Activated naive CD4-positive, alpha-beta T cell treated with anti-CD3 and anti-CD28 coated beads, Interleukin-2, amount 10 ng/mL, durations not matched to agents 7 days and 5 days (primary cell): ENCODE measurements at places on chromosomes 4 and X.

GRCh38 chr4:139955600-139955999 lies 198.4 kb downstream of the MAML3 start:
- DNase-seq: no peak

DNA sequence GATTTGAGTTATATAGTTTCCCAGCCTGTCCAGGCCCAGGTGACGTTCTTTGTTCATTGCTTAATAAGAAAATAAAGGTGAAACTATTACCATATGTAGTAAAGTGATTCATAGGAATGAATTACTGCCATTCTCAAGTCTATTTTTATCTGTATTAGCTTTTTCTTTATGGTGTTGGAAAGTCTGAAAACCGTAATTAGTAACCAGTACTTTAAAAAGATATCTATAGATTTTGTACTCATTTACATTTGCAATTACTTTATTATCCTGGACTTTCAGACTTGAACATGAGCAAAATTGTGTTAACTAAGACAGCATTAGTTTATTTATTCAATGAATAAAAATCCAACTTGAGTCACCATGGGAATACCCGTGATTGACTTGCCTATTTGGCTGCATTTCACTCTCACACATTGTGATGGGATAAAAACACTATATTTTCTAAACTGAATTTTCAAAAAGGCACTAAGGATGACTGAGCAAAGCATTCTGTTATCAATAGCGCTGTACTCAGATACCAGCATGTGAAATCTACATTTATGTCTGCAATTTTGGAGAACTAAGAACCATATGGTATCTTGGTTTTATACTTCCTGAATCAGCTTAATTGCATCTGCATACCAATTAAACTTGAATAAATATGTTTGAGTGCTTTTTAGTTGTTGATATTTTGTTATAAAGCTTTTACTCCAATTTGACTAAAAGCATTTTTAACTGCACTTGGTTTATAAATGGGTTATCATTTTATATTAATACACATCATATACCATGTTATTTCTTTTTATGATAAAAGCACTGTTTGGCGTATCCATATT lies 154.6 kb downstream of the CCSER1 start:
- no peak for DNase-seq

DNA sequence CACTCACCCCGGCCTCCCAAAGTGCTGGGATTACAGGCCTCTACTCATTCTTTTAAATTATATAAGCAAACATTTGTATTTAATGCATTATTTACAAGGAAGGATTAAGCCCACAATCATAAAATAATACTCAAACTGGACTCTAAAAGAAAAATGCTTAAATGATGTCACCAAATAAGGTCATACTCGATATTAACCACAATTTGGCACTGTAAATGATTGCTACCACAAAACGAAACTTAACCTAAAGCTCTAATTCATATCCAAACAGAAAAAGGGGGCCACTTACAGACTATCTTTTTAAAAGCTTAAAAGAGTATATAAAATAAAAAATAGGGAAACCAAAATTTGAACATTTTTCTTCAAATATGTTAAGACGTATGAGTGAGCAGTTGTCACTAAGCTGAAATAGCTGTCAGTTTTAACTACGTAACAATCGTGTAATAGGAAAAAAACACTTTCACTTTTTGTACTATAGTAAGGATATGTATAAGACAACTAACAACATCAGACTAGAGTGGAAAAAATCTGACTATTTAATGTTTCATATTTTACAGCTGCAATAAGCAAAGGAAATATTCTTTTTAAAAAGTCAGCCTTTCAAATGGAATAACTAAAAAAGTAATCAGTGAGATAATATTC lies 108.2 kb upstream of the GPR34 start:
- DNase-seq: no peak

DNA sequence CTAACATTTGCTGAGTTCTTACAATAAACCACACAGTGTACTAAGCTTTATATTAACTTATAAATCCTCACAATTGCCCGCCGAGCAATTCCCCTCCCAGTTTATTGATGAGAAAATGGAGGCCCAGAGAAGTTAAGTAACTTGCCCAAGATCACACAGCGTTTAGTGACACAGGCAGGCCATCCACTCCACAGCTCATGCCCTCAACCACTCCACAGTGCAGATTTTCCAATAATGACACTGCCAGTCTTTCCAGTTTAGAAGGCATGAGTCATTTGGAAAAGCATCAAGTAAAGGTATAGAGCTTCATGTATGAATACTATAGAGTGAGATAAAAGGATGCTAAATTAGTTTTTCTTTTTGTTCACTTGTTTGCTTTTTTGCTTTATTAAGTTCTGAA lies 208.5 kb downstream of the CAMK2D start:
- DNase-seq: no peak

DNA sequence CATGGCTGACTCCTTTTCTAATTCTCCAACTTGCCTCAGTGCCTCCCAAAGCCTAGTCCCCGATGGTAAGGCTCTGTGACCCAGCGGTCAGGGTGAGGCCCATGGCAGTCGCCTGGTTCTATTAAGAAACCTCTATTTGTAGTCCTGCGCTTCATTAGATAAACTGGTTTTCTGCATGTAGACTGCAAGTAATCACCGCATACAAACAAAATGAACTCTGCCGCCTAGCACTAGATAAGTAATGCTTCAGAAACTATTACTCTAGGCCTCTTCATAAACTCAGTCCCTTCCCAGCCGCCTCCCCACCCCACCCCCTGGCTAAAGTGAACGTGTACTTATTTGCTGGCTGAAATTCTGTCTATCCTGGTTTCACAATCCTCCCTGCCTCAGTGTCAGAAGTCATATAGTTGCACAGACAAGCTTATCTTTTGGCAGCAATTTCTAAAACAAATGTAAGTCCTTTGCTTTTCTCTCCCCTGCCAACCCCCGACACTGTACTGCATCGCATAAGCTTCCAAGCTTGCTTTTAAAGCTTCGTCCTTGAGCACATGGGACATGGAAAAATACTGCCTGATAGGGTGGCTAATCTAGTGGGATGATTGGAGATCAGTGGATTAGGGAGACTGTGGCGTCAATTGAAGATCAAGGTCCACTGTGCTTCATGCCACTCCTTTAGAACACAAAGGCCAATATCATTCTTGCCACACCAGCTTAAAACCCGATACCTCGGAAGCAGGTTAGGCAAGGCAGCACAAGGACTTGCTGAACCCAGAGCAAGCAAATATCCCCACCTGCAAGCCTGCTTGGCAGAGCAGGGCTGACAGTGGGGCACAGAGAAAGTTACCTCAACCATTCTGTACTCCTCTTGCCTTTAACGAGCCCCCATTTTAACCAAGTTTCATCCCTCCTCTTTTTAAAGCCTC lies 125.8 kb downstream of the IRF2 start:
- no peak for DNase-seq

- DNase-seq: no peak
Observed at GRCh38 chr4:88045021-88045420, 37.6 kb downstream of the PKD2 start.

DNA sequence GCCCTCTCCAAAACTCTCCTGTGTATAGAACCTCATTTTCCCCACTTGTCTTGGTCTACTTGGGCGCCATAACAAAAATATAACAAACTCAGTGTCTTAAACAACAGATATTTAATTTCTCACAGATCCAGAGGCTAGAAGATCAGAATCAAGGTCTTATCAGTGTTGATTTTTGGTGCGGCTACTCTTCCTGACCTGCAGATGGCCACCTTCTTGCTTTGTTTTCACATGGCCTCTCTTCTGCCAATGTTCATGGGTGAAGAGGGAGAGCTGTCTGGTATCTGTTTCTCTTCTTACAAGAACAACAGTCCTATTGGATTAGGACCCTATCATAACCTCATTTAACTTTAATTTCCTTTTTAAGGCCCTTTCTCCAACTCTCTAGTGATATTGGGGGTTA lies 177.3 kb downstream of the PABPC4L start:
- DNase-seq: no peak

DNA sequence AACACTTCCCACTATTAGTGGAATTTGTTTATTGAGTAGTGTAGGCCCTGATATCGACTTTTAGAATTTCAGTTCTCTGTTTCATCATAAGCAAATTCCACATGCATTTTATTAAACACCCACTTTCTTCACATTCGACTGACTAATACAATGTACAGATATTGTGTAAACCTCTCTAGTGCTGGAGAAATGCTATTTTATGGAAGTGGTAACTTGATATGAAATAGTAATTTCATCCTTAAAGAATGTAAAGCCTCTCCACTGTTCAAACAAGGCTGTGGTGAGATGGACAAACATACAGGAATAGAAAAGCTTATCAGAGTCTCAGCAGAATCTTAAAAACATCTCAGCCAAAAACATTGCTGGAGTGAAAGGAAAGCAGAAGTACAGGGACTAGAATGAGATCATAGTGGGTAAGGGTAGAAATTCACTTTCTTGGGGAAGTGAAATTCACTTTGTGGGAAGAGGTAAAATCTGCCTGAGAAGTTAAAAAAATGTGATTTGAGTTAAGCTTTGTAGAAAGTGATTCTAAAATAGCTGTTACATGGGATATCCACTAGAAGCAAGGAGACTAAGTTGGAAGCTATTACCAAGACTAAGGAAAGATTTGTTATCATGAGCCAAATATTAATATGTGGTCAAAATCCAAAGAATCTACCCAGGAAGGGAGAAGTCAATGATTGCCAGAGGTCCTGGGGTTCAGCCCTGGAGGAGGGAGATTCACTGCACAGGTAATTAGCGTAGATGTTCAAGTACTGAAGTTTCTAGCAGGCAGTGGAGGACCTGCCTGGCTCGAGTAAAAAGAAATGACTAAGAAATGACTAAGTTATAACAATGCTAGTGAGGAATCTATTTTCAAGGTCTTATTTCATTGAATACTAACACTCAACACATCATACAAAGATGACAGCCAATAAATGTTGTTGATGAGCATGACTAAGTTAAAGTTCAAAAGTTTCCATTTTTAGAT lies 398.3 kb upstream of the FAM47C start:
- no peak for DNase-seq

GRCh38 chr4:67765928-67766327 lies 11.7 kb upstream of the GNRHR start:
- no peak for DNase-seq

GRCh38 chrX:23999671-24000070 lies 27.3 kb downstream of the KLHL15 start:
- no peak for DNase-seq

GRCh38 chr4:188002751-188003150 lies 7.2 kb downstream of the ZFP42 start:
- no peak for DNase-seq

DNA sequence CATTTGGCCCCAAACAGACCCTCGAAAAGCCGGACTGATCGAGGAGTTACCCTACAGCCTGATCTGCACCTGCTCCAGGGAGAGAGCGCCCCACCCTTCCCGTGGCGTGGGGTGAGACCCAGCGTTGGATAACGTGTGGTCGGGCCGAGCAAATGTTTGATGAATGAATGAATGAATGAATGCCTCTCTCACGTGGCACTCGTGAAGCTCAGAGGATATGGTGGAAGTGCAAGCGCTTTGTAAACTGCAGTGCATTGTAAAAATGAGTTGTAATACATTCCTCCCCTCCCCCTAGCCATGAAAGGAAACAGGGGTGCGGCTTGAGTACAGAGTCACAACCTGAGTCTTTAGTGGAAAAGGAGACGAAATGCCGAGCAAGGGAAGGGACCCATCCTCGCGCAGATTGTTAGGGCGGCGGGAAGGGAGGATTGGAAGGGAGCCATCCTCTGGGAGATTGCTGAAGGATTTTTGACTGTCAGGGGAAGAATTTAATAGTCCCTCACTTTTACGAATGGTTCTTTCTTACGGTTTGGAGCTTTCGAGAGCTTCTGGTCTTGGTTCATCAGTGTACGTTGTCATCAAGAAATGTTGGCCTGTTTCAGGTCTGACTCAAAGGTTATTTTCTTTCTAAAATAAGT lies 772 bp upstream of the FBXW7 start:
- peak; percentile 85 for DNase-seq

DNA sequence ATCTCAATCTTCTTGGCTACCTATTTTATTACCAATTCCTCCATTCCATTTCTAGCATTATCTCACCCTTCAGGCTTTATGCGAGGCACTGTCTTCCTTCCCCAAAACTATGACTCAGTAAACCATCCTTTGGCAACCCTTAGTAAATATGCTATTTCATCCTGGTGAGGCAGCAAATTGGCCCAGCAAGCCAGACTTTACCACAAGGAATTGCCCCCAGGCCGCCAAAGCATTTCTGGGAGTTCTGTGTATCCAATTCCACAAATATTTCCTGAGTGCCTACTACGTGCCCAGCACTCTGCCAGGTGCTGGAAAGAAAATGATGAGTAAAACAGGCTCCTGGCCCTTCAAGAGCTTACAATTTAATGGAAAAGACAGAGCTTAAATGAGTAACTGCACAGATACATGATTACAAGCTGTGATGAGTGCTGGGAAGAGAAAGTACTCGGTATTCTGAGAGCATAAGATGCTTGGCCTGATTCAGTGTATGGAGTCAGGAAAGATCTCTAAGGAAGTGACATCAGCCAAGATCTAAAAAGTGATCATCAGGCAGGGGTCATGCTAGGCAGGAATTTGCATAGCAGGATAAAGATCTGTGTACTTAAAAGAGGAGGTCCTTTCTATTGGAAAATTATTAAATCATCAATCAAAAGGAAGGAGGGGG lies 193.8 kb downstream of the ADAMTS3 start:
- DNase-seq: no peak

- no peak for DNase-seq
Observed at GRCh38 chr4:24668956-24669355, 84.6 kb upstream of the DHX15 start.

DNA sequence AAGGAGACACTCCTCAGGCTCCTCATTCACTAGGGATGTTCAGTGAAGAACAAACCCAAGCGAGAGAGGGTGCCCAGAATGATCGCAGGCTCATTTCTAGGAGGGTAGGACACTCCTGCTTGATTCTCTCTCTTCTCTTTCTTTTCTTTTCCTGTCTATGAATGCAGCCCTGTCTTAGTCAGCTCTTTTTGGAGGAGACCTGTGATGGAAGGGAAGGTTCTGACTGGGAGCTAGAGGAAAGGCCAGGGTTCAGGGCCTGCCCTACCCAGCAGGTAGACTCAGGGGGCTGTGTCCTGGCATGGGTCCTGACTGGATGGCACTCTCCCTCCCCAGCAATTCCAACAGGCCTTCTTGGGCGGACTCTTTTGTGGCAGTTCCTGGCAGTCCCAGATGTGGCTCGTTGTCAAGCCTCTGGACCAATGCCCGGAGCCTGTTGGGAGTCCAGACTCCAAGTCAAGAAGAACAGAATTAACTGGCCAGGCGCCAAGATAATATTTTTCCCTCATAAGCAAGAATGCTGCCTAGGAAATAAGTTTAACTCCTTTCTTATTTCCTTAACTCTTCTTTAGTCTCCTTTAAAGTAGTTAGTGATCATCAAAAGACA lies 139.4 kb upstream of the SCML1 start:
- DNase-seq: no peak
